ENCODE measurements at places on chromosomes 16 and 17. TPM values are rescaled to one million over a fixed set of nuclear protein-coding genes. Genes with fewer than 3 reads are reported as not detected.

Gene BANP
- total RNA-seq: 72.3 TPM

Gene CPD
- 8.2 TPM for total RNA-seq

Gene TMEM100
- total RNA-seq: not detected

Gene TEKT5
- not detected for total RNA-seq

Gene MYO15A
- 1.3 TPM for total RNA-seq

Gene C17orf107
- 1.8 TPM for total RNA-seq

Gene CFAP20
- 20.2 TPM for total RNA-seq

Gene PABPN1L
- 0.67 TPM for total RNA-seq

Gene ALDH3A2
- 18.3 TPM for total RNA-seq

All from activated B cell treated with CpG ODN at 0.5 μM for 24 hours (primary cell).